ENCODE measurements at places on chromosomes 4 and X. TPM values are rescaled to one million over a fixed set of nuclear protein-coding genes. Genes with fewer than 3 reads are reported as not detected.

The ASB9 gene
- 4.7 TPM for total RNA-seq

The KCNE5 gene
- total RNA-seq, result not detected

The VCX2 gene
- total RNA-seq, result not detected

The PAGE2 gene
- not detected for total RNA-seq

The CFAP47 gene
- total RNA-seq, result 0.40 TPM

The SYP gene
- 0.10 TPM for total RNA-seq

The FRG2 gene
- total RNA-seq, result not detected
